ENCODE measurements at places on chromosomes 12 and 14. TPM values are rescaled to one million over a fixed set of nuclear protein-coding genes. Genes with fewer than 3 reads are reported as not detected.

Gene RAD51AP1
- 55.1 TPM for total RNA-seq

Gene TAS2R9
- not detected for total RNA-seq

Gene ANKRD13A
- 37.2 TPM for total RNA-seq

Gene LBHD2
- not detected for total RNA-seq

Gene CAPZA3
- not detected for total RNA-seq

Gene MMP19
- 4.2 TPM for total RNA-seq

Gene TGM1
- 0.60 TPM for total RNA-seq

Gene MLXIP
- total RNA-seq = 3.8 TPM

Gene CLEC4C
- total RNA-seq = not detected
